ENCODE measurements at places on chromosomes 6 and 20.

DNA sequence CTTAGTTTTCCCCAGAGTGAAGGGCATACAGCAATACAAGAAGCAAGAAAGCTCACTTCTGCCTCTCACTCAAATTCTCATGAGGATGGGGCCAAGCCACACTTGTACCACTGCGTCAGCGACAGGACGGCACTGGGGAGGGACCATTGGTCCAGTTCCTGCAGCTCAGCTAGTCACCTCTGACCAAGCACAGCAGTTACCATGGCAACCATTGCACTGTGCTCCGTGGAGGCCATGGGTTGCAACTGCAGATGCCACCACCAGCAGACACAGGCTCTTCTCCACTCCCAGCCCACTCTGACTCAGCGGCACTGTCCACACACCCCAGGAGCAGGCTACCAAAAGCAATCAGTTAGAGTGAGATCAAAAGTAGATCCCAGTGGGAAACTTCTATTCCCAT lies 441.1 kb upstream of the ARID1B start:
- DNase-seq = peak; percentile 5

DNA sequence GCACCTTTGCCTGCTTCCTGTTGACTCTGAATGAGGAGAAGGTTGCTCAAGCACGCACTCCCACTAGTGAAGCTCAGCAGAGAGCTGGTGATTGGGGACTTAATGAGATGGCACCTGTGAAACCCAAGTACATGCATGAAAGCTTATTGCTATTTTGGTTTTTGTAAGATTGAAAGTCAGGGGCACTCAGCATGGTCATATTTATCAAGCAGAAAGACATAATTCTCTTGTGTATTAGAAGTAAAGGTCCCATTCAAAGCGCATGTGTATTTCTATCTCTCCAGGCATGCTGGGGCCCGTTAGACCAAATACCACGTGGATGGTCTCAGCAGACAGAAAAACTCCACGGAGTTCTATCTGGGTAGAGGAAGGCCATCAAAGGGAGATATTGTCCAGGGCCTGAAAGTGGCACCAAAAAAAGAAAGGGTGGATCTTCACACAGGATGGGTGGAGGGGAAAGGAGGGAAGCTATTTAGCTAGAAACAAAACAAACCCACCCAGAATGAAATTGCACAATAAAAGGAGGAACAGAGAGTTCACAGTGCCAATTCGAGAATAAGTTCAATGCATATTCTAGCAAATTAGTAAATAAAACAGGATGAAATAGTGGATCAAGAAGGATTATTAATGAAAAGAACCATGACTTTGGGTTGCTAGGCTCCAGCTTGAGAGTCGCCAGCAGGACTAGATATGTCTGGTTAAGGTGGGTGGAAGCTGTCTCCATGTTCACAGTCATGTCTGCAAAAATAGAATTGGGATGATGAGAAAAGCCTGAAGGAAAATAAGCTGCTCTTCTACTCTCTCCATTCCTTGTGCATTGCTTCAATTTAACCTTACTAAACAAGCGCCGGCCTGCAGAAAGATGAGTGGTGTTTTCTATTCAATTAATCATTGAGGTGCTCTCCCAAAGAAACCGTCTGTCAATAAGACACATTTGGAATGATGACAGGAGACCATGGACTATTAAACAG lies 224.9 kb upstream of the DTNBP1 start:
- no peak for DNase-seq

DNA sequence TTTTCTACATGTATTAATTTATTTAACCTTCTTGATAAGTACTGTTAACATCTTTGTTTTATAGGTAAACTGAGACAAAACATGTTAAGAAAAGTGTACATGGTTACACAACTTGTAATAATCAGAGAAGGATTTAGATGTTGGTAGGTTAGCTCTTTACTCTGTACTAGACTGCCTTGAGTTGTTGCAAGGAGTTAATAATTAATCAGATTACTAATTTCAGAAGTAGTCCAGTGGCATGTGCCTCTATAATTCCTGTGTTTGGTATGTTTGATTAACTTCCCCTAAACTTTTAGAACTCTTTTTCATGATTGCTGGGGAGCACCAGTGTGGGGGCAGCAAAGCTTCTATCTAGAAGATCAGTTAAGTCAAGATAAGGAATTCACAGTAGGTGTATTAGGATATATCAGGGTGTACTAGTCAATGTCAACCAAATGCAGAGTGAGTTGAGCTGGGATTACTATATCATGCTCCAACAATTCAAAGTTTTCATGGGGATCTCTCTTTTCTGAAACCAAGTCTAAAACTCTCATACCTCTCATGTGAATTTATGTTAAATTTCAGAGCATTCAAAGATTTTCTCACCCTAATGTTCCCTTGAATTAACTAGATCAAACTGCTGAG lies 129.7 kb upstream of the AHI1 start:
- no peak for DNase-seq

- DNase-seq = no peak
Observed at GRCh38 chr6:129996387-129996786, 22.0 kb upstream of the L3MBTL3 start.

DNA sequence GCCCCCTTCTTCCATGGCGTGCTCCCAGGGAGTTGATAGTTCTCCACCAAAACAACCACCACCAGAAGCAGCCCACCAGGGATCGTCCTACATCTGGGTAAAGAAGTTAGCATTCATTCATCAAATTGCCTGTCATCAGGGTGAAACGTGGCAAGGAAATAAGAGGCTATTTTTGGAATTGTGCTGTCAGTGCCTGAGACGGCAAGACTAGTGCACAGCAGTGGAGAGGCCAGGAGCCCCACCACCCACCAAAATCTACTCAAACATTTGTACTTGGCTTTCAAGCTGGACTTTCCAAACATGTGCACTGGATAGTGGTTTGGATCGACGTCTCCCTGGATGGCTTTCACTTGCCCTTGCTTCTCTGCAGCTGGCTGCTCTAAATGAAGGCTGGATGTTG lies 44.8 kb downstream of the TXNDC5 start:
- no peak for DNase-seq

- DNase-seq = no peak
Observed at GRCh38 chr20:3784216-3784853, 2.2 kb downstream of the CENPB start.

DNA sequence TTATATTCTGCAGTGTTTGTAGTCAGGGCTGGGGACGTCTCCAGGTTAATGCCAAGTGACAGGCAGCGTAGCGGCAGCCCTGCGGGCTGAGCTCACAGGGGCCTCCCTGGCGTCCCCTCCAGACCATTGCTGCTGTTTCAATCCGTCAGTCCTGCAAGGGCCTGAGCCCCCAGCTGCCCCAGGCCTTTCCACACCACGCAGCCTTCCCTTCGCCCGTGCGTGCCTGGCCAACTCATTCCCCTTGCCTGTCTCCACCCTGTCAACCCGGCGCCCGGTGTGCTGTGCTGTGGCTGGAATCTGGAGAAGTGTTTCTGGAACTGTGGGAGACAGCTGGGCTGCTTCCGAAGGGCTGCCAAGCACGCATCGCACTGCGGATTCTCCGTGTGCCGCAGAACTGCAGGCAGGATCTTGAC lies 11.9 kb downstream of the BHLHE23 start:
- no peak for DNase-seq

GRCh38 chr20:60993433-60994044 lies 258.5 kb upstream of the CDH4 start:
- DNase-seq = no peak

- DNase-seq = peak; percentile 80
Observed at GRCh38 chr6:52390361-52390727, 28.4 kb downstream of the PAQR8 start.

- DNase-seq = no peak
Observed at GRCh38 chr6:68317366-68317765, 317.7 kb upstream of the ADGRB3 start.

DNA sequence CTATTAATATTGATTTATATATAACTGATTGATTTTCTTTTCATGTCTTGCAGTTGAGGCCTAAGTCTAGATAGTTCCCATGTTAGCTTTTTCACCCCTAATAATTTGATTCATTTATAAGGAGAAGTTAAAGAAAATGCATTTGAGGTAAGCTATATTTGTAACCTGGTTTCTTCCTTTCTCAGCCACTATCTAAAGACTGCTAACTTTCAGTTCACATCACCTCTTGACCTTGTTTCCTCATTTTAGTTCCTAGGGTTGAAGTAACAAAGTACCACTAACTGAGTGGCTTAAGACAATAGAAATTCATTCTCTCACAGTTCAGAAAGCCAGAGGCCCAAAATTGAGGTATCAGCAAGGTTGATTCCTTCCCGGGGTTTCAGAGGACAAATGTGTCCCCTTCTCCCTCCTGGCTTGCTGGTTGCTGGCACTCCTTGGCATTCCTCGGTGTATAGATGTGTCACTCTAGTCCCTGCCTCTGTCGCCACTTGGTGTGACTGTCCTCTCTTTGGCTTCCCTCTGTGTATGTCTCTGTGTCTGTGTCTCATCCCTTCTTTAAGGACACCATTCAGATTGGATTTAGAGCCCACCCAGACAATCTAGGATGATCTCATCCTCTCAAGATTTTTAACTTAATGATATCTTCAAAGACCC lies 55.9 kb upstream of the C20orf144 start:
- DNase-seq = no peak

DNA sequence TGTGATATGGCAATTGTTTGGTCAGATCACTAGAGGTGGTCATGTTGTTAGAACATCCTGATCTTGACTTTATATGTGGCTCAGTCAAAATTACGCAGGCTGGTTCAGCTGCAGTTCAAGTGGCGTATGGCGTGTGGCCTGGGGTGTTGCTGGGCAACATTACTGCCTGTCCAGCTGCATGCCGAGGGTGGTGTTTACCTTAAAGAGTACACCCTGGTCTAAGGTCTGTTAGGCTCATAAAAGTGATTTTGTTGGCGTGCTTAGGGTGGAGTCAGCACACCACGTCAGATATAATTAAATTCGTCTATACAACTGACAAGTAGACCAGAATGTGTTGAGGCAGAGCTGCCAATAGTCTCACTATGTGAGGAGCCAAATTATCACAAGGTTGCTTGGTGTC lies 55.6 kb upstream of the NEDD9 start:
- no peak for DNase-seq

DNA sequence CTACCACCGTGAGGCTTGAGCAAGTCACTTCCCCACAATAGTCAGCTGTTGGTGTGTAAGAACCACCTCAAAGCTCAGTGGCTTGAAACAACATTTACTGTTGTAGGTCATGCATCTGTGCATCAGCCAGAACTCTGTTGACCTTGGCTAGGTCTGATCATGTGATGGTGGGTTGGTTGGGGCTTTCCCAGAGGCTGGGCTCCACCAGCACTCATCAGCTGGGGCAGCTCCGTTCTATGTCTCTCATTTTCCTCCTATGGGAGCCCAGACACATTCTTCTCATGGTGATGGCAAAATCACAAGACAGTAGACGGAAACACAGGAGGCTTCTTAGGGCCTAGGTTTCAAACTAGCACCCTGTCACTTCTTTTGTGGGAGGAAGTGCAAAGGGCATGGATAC lies 42.8 kb upstream of the PSMF1 start:
- no peak for DNase-seq

GRCh38 chr6:125974214-125974866 lies 12.0 kb upstream of the TRMT11 start:
- DNase-seq = peak; percentile 55

GRCh38 chr20:3047486-3048419 lies 1.9 kb downstream of the MRPS26 start:
- DNase-seq = no peak

DNA sequence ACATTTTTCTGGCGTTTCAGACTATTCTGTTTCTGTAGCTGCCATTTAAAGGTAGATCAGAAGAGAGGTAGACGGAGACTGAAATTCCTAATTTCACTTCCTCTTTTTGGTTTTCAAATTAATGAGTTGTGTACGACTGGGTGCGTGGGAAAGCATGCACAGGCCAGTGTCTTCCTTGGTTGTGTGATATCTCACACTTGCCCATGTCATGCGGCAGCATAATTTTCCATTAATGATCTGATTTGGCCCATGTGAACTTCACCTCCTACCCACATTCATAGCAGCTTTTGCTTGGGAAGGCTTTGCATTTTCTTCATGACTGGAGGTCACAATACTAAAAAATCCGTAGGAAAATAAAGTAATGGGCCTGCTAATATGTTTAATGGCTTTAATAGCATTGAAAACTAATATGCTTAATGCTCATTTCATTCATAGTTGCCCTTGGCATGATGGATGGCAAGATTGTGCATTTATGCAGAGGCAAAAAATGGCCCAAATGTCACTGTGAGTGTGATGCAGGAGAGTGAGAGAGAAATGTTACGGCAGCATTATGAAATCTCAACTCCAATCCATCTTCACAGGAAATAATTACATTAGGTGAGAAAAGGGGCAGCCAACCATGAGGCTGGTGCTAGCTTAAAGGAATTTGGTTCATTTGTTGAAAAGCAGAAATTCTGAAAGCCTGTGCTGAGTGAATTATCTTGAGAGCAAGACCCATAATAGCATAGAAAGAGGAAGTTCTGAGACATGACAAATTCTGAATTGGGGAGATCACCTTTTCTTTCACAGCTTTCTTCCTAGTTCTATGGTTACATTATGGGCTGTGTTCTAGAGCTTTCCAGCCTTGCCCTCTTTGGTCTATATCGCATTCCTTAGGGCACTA lies 69.0 kb upstream of the UST start:
- DNase-seq = peak; percentile 20

GRCh38 chr20:38135651-38136420 lies 29.2 kb downstream of the TGM2 start:
- DNase-seq = no peak

DNA sequence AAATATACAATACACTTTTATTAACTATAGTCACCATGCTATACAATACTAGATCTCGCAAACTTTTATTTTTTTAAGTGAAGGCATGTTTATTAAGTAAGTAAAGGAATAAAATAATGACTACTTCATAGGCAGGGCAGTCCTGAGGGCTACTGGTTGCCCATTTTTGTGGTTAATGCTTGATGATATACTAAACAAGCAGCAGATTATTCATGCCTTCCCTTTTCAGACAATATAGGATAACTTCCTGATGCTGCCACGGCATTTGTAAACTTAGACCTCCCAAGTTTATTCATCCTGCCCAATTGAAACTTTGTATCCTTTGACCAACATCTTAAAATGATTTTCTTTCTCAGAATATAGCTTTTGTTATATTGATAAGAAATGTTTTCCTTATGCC lies 24.7 kb upstream of the HIVEP1 start:
- DNase-seq = no peak

DNA sequence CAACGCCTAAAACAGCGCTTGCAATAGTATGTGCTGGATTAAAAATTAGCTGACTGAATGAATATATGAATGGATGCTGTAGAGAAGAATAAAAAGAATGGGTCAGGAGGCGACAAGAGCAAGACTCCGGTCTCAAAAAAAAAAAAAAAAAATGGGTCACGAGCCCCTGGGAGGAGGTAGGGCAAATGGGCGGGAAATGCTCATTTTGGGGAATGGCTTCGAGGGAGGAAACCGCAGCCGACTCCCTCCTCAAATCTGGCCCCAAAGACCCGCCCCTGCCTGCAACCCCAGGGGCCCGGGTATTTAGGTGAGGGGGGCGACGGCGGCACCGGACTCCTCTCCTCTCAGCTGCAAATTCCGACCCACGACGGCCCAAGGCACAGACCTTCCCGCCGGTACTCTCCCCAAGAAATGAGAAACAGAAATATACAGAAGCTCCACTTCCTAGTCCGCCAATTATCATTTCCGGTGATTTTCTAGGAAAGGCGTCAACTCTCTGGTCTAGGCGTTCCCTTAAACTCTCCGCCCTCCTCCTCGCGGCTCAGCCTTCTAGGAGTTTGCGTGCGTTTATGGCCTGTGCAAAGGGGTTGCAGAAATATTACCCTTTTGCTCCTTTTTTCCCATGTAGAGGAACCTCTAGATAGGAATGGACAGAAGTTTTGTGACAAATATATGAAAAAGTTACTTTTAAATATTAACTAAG lies at the start of gene ZNF311:
Gene ZNF311 (minus strand): TSS at position 133 of the 703 bp plus-strand sequence. CDS start 1,361 bp downstream, outside the sequence.
- peak; percentile 37 for DNase-seq
